ENCODE measurements at places on chromosomes 7 and 10. TPM values are rescaled to one million over a fixed set of nuclear protein-coding genes. Genes with fewer than 3 reads are reported as not detected.

RGR gene
- total RNA-seq = not detected

EGR2 gene
- total RNA-seq = not detected

SLC26A3 gene
- not detected for total RNA-seq

SAP25 gene
- total RNA-seq = 0.29 TPM

CNNM2 gene
- 2.8 TPM for total RNA-seq

GBF1 gene
- 53.8 TPM for total RNA-seq

SPDYE1 gene
- total RNA-seq = not detected

DHX32 gene
- 52.0 TPM for total RNA-seq

- no peak for DNase-seq
Observed at GRCh38 chr7:84533182-84533581, 338.6 kb upstream of the SEMA3A start.

DNA sequence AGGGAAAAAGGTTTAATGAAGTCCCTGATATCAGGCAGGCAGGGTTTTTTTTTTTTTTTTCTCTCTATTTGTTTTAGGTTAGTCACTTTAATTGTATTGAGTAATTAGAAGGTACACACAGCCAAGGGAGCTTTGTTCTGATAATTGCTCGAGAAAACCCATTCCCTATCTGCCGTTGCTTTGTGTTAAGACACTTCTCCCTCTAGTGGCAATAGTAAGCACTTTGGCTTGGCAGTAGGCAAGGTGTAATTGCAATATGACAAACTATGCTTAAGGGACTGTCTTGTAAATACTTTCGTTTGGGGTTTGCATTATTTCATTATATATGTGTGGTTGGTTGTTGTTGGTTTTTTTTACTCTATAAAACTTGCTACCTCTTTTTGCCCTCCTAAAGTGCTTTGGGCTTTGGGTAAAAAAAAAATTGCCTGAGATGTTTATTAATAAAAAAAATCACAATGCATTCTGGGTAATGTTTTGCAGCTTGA lies 113.4 kb downstream of the BTRC start:
- DNase-seq = peak; percentile 36

- no peak for DNase-seq
Observed at GRCh38 chr10:106540645-106541044, 623.9 kb downstream of the SORCS1 start.

- no peak for DNase-seq
Observed at GRCh38 chr10:60170250-60170649, 219.4 kb downstream of the ANK3 start.

- DNase-seq = no peak
Observed at GRCh38 chr7:115359955-115360354, 438.1 kb downstream of the MDFIC start.

GRCh38 chr10:71840177-71840957 lies 10.7 kb downstream of the PSAP start:
- DNase-seq = no peak

- DNase-seq = no peak
Observed at GRCh38 chr10:5396556-5397300, 7.9 kb downstream of the TUBAL3 start.

GRCh38 chr7:150992833-150993302 lies 2.1 kb downstream of the NOS3 start:
- no peak for DNase-seq

GRCh38 chr10:88920986-88921593 lies 31.5 kb downstream of the ACTA2 start:
- no peak for DNase-seq

- no peak for DNase-seq
Observed at GRCh38 chr10:33052915-33053810, 95.1 kb upstream of the ITGB1 start.

DNA sequence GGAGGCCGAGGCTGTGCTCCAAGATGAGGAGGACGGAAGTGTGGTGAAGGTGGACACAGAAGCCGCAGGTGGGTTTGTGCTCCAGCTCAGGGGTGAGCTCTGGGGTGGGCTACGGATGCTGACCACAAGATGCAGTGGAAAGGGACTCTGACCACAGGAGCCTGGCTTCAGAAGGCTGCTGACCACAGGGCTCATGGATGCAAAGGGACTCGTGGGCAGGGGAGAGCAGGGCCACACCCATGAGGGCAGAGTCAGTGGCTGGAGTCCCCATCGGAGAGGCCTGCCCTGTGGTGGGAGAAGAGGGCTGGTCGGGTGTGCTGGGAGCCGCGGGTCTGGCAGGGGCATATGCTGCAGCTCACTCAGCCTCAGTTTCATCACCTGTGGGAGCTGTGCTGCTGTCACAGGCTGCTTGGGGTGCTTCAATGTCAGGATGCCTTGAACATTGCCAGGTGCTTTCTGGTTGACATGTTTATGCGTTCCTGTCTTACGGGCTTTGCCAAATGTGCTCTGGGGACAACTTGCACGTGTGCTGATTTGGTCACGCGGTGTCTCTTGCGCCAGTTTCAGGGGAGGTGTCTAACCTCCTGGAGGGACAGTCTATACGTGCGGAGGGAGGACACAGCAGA lies 13.7 kb downstream of the SCART1 start:
- DNase-seq = no peak

- no peak for DNase-seq
Observed at GRCh38 chr10:117339578-117339977, 35.7 kb downstream of the PDZD8 start.

DNA sequence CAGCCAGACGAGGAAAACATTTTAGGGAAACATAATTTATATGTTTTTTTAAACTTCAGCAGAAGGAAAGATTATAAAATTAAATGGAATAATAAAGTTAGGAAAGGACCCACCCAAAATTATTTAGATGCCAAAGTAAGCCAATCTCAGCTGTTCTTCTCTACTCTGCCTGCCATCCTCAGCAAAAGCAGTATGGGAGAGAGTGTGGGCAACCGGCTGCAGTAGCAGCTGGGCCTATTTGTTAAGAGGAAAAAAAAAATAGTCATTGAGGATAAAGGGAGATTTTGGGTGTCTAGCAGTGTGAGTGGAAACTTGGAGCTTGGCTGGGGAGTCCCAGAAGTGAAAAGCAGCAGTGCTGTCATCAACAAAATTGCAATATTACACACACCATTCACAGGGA lies 15.4 kb downstream of the SEMA3E start:
- no peak for DNase-seq

DNA sequence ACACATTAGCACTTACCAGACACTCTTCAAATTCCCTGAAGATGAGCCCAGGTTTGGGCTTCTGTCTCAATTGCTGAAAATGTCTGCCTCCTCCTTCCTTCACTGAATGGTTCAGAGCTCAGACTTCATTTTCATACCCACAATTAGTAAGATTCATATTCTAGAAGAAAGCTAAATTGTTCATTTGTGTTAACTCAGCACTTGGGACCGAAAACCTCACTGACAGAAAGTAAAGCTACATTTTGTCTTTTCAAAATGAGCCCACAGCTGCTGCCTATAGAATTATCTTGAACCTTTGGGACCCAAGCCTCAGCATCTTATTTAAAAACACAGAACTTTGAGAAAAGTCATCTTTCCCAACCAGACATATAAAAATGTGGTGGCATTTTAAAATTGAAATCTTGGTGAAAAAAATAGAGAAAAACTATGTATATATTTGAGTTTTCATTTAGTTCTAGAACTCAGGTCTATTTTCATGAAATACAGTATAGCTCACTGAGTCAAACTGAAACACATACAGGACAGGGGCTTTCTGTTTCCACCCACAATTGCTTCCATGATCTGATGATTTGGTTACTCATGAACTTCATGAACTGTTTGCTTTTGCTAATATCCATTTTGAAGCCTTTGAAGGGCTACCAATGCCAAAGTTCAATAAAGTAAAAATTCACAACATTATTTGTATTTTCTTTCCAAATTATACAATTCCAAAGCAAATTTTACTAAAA lies 119.1 kb upstream of the PFKP start:
- no peak for DNase-seq

DNA sequence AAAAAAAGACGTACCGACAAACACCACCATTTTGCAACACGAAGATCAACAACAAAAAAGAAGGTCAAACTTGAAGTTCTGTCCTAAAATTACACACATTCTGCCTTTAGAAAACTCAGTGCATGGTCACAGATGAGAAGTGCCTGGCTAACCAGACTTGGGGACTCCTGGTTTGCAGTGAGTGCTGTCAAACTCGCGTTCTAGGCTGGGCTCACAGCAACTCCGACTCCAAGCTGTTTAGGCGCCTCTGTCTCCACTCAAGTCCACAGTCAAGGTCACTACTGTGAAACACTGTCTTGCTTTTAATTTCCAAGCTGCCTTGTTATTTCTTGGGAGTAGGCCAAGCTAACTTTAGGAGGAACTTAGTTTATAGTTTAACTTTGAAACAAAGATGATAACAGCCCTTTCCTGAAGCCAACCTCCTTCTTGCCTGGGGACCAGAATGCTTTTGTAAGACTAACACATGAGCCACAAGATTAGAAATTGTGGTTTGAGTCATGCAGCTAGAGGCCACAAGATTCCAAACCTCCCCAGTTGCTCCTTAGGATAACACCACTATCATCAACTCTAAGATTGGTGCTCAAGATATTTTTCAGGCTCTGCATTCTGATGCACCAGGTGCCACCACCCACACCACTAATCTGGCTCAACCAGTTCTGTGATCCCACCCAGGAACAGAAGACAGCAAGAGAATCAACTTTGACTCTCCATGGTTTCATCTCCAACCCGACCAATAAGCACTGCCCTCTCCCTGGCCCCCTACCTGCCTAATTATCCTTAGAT lies 1.1 kb upstream of the DNAAF5 start:
- no peak for DNase-seq

- no peak for DNase-seq
Observed at GRCh38 chr7:14381306-14381705, 391.8 kb upstream of the ETV1 start.

DNA sequence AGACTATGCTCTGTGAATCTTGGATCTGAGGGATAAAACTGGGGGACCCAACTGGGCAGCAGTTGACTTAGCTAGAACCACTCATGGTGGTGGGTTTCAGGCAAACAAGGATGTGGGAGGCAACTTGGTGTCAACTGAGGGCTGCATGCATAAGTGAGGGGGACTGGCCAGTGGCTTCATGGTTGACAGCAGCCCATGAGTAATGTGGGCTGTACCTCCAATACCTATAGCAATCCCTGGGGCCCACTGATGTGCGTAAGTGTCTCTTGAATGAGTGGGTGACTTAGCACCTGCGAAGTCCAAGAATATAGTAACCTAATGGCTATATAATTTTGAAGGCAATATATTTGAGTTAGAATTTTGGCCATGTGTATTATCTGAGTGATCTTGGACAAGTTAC lies 13.7 kb upstream of the MAP3K8 start:
- DNase-seq = no peak

DNA sequence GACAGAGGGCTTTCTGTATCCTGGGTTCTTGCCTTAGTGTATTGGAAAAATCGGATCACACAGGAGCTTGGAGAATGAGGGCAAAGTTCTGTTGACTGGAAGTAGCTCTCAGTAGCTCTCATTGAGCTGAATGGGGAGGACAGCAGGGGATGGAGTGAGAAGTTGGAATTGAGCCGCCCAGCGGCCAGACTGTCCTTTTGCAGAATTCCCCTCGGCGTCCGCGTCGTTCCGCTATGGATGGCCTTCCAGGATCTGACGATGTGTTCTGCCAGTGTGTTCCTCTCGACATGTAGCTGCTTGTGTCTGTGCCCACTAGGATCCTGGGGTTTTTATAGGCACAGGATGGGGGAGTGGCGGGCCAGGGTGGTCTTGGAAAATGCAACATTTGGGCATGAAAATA lies 351.8 kb upstream of the SEMA3A start:
- DNase-seq = no peak

DNA sequence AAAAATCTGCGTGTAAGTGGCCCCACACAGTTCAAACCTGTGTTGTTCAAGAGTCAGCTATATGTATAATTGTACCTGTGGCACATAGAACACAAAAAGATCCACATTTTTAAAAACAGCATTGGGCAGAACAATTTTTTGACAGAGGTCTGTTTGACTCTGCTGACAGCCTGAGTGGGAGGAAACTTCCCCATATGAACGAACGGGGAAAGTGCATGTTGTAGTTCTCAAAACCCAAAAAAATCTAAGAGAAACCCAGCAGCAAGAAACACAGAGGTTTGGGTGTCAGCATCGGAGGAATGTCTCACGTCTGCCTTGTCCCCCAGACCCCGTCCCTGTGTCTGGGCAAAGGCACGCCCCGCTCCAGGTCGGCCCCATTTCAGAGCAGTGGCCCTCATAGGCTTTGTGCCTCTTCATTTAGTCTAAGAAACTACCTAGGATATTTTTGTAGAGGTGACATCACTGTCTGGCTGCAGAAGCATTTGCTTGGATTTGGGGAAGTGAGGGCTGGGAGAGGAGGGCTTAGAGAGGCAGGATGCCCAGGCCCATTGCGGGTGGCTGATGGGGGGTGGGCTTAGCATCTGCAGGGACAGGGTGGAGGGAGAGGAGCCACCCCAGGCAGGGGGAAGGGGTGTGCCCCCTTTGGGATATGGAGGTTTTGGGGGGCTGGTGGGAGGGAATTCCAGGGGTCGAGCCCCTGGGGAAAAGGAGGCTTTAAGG lies 11.0 kb downstream of the CUX1 start:
- DNase-seq = no peak

DNA sequence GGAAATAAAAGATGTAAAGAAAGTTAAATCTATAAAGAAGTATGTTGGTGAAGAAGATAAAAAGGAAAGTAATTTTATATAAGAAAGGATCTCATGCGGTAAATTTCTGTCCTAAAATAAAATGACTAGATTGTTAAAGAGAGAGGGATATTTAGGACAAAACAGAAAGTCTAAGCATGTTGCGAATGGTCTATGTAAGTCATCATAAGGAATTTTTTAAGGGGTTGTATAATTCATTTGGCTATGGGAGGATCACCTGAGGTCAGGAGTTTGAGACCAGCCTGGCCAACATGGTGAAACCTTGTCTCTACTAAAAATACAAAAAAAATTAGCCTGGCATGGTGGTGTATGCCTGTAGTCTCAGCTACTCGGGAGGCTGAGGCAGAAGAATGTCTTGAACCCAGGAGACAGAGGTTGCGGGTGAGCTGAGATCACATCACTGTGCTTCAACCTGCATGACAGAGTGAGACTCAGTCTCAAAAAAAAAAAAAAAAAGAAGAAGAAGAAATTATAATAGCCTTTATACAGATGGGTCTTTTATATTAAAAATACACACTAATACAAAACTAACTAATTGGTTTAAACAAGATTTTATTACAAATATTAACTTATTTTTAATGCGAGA lies 294.3 kb downstream of the MAGI2 start:
- DNase-seq = no peak

DNA sequence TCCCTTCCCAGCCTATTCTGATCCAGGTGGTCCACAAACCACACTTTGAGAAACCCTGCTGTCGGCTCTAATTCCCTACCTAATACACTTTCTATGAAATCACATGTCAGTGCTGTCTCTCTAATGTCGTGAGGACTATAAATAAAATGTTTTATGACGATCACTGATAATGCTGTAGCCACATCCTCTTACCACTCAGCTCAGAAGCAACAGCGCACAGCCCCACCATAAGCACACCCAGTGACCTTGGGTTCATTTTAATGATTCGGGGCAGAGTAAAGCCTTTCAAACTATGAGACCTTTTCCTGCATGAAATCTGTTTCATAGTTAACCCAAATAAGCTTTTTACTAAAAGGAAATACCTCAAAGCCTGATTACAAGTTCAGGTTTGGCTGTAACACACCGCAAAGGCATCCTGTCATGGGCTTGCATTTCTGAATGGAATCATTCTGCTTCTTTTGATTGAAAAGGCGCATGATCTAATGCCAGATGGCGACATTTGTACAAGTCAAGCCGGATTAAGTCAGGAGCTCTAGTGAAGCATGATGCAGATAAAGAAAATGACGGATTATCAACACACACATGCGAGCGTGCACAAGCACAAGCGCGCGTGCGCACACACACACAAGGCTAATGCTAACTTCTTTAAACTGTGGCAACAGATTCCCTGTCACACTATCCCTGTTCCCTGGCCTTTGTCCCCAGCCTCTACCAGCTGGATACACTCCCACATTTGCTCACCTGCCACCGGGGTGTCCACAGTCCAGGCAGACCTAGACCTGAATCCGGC lies 180.5 kb upstream of the PDE1C start:
- no peak for DNase-seq

Measured in glomerular endothelial cell (primary cell).